Left hindlimb (tissue), 1 donor: ENCODE measurements at places on chromosomes 13 and 19.
A peak's percentile ranks its signal among the peaks of the same experiment; 100 is the strongest.

GRCh38 chr19:39296055-39296645 lies at the start of gene IFNL1:
Gene IFNL1, plus strand, starts transcription at chr19:39296407. Its CDS starts 15 bp downstream, at chr19:39296422.
- no peak for DNase-seq

DNA sequence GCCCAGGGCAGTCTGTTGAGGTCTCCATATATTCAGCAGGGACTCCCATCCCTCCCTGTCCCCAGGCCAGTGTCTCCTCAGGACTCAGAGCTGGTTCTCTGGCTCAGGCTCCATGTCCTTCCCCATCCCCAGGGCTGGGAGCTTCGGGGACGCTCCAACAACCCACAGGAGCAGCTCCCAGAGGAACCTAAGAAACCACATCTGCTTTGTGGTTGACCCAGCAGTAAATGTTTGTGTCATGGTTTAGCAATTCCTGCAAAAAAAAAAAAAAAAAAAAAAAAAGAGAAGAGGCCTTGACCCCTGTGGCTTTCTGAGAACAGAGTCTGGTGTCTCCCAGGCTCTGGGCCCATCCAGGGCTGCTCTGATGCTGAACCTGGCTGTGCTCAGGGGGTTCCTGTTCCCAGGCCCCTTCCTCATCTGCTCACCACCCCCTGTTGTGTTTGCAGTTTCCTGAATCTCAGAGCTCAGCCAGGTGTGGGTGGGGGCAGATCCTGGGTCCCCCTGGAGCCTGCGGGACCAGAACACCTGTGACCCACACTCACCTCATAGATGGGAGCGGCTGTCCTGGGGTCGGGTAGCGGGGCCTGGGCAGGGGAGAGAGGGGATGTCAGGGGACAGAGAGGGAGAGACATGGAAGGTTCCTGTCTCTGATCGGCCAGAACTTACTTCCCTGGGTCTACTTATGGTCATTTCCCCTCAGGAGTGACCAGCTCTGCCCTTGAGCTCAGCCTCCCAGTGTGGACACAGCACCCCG lies 25.2 kb upstream of the CEACAM1 start:
- no peak for DNase-seq

GRCh38 chr19:44611812-44612295 lies 1.5 kb upstream of the IGSF23 start:
- DNase-seq, result no peak

DNA sequence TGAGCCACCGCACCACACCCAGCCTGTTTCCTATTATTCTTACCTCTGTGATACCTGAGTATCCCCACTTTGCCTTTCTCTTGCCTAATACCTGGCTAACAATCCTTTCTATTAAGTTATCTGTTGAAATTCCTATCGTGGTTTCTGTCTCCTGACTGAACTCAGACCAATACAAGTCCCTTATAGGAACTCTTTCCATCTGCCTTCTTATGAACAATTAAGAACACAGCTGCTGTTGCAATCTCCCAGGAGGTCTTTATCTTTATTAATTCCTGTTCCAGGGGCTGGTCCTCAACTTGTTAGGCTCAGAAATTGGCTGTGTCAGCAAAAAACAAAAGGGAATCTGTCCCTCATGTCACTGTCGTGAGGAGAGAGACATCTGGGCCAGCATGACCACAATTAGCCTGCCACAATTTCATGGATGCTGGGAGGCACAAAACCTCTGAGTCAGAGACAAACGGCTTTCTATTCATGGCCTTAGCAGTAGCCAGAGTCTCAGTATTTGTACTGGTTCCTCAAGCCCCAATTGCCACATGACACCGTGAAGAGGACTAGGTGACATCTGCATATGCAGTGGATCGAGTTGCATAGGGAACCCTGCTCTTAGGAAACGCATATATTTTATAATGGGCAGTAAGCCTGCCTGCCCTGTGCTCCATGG lies 58.2 kb downstream of the NUFIP1 start:
- DNase-seq, result no peak

DNA sequence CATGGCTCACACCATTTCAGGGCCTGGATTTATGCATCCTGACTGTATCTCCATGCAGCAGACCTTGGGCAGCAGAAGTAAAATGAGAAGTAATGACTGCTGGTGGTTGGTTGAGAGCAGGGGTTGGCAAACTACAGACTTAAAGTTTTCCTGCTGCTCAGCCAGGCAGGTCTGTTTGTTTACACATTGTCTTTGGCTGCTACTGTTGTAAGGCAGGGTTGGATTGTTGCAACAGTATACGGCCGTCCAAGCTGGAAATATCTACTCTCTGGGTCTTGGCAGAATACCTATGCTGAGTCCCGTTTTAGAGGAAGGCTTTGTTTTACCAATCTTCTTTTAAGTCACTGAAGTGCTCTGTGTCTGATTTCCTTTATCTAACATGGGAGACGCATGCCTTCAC lies 13.5 kb downstream of the SNRNP70 start:
- no peak for DNase-seq

GRCh38 chr13:52851137-52851962 lies 2.9 kb upstream of the PCDH8 start:
- DNase-seq, result peak; percentile 61

DNA sequence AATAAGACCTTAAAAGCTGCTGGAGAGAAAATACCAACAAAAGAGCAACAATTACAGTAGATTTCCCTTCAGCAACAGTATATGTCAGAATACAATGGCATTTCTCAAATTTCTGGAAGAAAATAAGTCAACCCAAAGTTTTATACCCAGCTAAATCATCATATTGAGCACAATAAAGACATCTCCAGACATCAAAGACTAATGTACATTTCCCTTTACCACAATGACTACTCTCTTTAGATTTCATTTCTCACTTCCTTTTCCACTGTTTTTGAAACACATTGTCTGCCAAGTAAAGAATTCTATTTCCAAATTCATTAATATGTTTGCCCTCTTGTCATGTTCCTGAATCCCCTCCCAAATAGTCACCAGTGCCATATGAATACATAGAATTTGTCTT lies 111.4 kb downstream of the POU4F1 start:
- DNase-seq, result no peak

DNA sequence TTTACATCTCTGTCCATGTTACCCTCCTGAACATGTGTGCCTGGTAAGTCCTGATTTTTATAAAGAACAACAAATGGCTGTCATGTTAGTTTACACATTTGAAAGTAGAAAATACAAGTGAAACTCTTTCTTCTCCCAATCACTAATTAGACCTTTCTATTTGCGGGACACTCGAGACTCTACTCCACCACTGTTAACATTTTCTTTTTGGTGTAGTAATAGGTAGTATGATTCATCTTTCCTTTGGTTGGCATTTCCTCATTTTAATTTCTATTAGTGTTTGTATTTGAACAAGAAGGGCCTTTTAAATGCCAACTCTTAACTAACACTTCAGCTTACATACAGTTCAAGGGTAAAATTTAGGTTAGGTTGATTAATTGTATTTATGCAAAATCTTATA lies 371.1 kb downstream of the PCDH9 start:
- DNase-seq, result no peak

- no peak for DNase-seq
These were observed 155.9 kb upstream of the SPRY2 start for GRCh38 chr13:80496721-80497397.

- peak; percentile 84 for DNase-seq
These were observed 237.4 kb downstream of the RGCC start for GRCh38 chr13:41694545-41695301.

DNA sequence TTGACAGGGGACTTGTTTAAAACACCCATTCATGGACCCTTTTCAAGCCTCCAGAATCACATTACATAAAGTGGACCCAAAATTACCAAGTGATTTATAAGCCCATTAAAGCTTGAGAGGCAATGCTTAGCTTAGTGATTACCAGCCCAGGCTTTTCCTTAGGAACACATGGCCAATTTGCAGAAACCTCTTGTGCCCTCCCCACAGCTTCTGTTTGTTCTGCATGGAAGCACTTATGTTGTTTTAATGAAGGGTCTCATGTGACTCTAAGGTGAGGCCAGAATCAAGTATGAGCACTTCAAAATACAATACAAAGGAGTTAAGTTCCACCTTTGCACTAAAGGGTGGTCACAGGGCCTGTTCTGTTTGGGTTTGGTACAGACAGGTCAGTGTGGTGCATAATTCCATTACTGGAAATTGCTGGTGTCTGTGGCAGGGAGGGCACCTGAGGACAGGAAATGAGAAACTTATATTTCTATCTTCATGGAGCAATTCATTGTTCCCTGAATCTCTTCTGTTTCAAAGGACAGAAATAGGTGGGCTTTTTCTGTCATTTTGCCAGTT lies 15.3 kb downstream of the ZNF486 start:
- no peak for DNase-seq

DNA sequence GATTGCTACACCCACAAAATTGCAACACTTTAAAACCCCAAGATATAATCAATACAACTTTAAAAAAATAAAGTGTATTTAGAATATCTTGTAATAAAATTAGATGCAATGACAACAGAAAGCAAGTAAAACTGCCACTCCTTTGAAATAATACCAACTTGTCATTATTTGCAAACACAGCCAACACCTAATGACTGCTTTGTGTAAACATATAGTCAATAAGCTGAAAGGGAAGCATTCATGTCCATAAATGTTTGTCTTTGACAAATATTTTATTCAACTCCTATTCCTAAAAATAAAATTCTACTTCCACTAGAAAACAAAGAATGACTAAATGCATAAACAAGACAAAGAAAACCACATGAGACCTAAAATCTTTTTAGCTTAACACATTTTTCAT lies 6.6 kb downstream of the SMAD9 start:
- DNase-seq, result no peak

DNA sequence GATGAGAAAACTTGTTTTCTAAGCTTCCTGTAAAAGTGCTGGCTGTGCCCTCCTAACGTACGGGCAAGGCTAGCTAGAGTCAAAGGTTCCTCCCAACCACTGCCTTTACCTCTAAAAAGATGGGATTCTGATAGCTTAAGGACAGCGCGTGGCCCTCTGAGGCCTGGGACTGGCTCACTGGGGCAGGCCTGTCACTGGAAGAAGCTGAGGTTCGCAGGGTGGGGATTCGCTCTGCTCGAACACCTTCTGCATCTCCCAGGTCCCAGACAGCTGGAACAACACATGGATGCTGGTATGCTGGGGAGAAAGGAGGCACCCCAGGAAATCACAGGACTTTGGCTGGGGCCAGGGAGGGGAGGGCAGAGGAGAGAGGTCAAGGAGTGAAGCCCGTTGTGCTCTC lies 53.1 kb downstream of the CRYL1 start:
- no peak for DNase-seq

- peak; percentile 16 for DNase-seq
These were observed 8.8 kb downstream of the ATP4B start for GRCh38 chr13:113649212-113649611.

GRCh38 chr13:88656751-88657150 lies 985.6 kb downstream of the SLITRK5 start:
- DNase-seq, result no peak

DNA sequence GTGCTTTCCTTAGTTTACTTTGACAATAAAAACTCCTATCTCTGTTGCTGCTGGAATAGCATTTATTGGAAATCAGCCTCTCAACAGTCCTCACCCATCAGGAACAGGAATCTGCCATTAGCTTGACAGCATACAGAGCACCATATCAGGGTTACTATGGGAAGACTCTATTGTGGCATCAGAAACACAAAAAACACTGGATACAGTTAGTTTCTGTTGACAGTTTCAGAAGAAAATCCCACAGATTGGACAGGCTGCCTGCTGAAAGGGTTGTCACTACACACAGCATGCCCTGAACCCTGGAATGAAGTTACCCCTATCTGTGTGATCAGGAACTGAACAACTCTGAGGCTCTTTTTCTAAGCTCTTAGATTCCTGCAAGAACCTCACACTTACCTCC lies 172.7 kb downstream of the ENOX1 start:
- no peak for DNase-seq

- no peak for DNase-seq
These were observed 15.1 kb downstream of the PLK5 start for GRCh38 chr19:1538978-1539377.

- peak; percentile 71 for DNase-seq
These were observed at the start of gene FLT1 for GRCh38 chr13:28494778-28495537. Gene FLT1, minus strand, starts transcription at chr13:28495128. Its CDS starts 285 bp downstream, at chr13:28494843.

- no peak for DNase-seq
These were observed 315.3 kb downstream of the MYO16 start for GRCh38 chr13:108944760-108945159.

GRCh38 chr13:33838647-33839046 lies 20.7 kb downstream of the RFC3 start:
- DNase-seq, result no peak

DNA sequence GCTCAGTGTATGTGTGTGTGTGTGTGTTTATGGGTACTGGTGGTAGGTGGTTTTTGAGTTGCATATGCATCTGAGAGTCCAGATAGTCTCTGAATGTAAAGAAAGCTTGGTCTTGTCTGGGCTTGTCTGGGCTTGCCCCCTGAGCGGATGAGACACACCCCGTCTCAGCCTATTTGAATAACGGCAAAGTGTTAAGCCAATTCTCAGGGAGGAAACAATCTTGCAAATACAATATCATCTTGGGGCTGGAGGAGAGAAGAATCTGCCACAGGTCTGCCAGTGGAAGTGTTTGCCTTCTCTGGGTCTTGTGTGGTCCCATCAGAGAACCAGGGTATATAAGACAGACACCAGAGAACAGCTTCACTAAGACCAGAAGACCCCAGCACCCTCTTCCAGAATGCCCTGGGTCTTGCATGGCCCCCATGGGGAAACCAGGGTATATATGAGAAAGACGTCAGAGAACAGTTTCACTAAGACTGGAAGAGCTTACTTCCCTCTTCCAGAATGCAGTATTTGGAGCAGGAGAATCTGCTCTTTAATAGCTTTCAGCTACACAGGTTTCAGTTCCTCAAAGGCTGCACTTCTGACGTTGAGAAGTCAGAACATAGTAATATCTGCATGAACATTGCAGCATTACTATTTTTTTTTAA lies 13.3 kb downstream of the CD70 start:
- no peak for DNase-seq

- DNase-seq, result no peak
These were observed 39.9 kb downstream of the MTMR6 start for GRCh38 chr13:25247360-25247759.

DNA sequence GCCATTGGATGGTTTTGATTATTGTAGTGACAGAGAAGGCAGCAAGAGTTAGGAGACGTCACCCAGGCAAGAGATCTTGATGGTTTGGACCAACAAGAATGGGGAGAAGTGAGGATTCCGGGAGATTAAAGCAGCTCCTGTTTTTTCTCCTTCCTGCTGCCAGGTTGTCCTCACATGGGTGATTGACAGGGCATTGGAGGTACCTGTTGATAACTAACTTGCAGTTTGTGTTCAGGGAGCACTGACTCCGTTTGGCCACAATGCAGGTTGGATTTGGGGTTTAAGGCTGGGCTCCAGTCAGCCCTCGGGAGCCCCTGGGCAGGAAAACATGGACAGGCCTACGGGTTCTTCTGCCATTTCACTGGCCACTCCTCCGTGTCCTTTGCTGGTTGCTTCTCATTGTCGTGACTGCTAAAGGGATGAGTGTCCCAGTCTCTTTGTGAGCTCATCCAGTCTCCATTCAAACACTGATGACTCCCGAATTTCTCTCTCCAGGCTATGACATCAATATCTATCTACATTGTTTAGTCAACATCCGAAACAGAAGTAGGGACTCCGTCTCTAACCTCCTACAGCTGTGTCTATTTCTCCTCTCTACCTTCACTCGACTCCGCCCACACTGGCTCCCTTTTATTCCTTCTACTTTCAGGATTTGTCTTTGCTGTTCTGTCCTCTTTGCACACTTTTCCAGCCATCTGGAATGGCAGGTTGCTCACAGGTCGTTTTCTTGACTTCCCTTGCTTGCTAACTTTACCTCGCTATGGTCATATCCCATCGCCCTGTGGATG lies 1.3 kb upstream of the PTOV1 start:
- DNase-seq, result no peak
